ENCODE measurements at places on chromosomes 5 and 9.

- DNase-seq: no peak
These were observed 199.6 kb upstream of the DAB2 start for GRCh38 chr5:39624268-39624886.

DNA sequence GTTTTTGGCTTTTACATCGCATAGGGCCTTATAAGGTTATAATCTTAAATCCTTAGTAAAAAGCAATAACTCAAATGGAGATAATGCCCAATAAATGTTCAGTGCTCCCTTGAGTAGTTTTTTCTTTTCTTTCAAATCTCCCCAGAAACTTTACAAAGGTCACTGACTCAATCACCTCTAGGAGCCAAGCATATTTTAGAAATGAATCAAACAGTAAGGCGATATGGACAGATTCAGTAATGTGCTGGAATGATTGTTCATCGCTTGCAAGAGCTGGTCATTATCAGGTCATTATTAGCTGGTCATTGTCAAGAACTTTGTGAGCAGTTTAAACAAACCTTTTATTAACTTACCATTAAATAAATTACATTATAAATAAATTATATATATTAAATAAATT lies 130.4 kb upstream of the SLIT3 start:
- no peak for DNase-seq

GRCh38 chr5:104361932-104362331 lies 799.3 kb upstream of the NUDT12 start:
- DNase-seq: no peak

DNA sequence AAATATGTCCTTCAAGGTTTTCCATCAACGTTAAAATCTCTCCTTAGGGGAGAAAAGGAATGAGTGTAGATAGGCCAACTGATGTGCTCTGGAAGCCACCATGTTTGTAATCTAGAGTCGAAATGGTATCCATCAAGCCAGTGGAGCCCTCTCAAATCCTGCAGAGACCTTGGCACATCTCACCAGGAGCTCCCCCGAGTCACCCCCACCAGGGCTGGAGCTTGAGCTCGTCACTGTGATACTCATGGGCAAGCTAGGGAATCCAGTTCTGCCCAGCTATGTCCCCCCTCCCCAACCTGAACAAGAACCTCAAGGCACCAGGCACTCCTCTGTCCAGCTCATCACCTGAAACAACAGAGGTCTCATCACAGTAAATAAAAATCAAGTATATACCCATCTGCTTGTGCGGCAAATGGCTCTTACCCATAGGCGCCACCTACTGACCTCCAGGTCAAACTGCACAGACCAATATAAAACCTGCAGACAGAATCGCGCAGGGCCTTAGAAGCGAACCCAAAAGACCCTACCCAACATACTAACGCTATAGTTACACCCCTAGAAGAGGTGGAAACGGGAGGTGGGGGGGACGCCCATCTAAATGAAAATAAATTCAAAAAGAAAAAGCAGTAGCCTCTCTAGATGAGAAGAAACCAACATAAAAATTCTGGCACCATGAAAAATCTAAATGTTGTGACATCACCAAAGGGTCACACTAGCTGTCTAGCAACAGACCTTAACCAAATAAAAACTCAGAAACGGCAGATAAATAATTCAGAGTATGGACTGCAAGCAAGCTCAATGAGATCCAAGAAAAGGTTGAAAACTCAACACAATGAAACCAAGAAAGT lies 75.0 kb downstream of the TTC39B start:
- DNase-seq: no peak

DNA sequence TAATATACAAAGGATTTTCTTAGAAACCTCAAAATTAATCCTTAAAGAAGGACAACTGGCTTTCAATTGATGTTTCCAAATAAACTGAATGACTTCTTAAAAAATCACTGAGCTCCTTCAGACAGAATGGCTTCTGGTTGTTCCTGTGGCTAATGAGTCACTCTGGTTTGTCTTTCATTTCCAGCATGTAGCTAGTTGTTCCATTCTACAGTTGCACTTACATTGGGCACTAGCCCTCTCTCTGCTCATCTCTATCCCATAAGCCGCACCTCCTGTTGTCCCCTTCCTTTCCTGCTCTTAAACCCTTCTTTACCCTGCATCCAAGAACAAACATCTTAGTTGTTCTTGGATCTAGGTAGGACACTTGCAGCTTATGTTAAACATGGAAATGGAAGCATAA lies 235.3 kb upstream of the HAPLN1 start:
- DNase-seq: peak; percentile 12

DNA sequence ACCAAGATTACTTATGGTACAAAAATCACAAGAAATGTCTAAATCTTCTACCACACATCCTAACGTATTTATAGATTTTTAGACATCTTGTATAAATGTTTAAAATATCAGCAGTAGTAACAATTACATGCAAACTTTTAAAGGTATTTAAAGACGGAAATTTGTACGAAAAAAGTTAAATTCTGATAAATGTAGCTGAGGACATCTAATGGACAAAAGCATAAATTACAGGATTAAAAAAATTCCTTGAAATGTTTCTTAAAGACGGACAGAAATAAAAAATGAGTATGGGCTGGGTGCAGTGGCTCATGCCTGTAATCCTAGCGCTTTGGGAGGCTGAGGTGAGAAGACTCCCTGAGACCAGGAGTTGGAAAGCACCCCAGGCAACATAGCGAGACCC lies 15.8 kb downstream of the ERCC8 start:
- no peak for DNase-seq

All from AG09319 (cell line).